CD4-positive, alpha-beta T cell treated with Interferon alpha-2 for 1 hour (primary cell): ENCODE measurements at places on chromosomes 4 and X.

DNA sequence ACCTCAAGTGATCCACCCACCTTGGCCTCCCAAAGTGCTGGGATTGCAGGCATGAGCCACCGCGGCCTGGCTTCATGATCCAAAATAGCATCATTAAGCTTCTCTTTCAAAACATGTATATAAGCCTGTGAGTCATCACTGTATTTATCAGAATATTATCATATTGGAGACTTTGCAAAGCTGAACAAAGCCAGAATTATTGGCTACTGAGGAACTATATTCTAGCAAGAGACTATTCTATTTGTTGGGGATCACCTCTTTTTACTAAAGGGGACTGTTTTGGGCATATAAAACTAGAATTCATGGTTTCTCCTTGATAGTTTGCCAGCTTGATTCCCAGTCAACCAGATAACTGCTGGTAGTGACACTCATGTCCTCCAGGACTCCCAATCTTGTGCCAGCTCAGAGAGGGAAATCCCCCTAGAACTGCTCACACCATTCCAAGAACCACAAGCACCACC, 40.1 kb downstream of the TET2 start:
- no peak for DNase-seq

DNA sequence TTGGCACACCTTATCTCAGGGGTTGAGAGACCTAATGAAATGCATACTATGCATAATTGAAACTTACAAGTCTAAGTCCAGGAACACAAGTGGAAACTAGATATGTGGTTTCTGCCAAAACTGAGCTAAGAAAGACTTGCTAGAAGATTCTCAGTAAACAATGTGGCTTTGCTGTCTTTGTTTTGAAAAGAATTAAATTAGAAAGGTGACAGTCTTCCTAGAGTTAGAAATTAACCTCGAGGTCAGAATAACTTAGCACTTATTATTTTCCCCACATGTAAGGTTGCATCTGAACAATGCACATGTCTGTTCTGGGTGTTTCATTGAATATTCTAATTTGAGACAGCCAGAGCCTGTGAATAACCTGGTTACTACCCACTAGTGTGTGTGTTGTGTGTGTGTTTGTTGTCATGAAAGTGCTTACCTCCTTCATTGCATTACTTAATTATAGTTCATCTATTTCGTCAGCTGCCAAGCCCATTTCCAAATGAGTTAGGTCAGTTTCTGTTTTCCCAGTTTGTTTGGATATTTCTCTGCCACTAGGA, 1.5 kb downstream of the EREG start:
- no peak for DNase-seq

GRCh38 chr4:2243681-2244380, 1.9 kb upstream of the HAUS3 start:
- DNase-seq, result no peak

DNA sequence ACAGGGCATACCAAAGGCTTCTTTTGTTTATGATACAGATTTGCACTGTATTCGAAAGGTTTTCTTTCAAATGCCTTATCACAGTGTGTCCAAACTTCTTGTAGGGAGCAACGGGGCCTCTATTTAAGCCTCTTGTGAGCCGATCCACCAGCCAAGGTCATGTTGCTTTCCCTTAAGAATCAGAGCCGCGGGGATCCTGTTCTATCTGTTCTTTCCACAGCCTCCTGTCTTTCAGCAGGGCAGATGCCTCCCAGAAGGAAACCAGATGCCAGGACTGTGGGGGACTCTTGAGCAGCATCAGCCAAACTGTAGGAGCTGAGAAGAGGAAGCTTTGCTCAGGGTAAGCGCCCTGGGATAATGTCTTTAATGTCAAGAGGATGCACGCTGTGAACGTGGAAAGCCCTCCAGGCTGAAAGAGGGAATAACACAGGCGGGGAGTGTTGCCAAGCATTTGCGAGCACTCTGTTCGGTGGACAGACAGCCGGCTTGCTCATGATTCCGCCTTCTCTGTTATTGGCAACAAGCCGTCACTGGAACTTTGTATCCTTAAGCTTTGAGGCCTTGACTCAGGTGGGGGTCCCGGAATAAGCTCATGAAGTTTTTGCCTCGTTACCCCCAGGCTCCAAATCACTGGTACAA, 279.8 kb upstream of the FRG1 start:
- DNase-seq, result no peak

DNA sequence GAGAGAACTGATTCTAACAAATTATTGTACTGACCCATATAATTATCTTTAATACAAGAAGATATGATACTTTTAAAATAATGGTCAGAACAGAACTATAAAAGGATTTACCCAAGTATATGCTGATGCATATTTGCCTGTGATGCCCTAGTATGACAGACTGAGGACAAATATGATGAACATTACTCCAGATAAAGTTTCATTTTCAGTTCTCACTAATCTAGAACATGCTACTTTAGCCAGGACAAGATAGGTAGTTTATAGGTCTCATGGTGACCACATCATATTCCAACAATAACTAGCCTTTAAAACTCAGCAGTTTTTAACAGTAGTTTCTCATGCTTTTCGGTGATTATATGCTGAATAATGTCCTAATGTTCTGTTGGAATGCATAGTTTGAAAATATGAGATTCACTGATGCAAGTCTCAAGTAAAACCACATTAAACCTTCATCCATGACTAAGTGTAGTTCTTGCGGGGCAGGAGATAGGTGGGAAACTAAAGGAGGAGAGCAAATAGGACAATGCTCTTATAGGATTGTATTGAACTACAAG, 295.2 kb upstream of the AGA start:
- no peak for DNase-seq

GRCh38 chr4:147481577-147482109, 746 bp downstream of the EDNRA start:
- DNase-seq, result no peak

DNA sequence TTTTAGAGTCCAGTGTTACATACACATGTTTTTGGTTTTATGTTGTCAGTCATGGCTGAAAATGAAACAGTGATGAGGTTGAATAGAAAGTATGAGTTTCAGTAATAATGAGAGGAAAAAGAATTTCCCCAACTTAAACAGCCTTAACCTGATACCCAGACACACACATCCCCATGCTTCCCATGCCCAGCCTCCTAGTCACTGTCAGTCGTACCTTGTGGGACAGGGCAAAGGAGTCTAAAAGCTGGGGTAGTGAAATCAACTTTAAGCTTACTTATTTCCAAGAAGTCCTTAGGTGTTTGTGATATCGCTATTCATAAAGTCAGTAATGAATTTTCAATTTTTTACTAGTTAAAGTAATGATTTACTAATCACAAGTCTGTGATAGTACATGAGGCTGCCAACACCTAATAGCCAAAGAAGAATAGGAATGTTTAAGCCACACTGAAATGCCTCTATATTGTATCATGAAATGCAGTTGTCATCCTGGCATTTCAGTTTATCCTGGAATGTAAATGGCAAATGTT, 24.3 kb upstream of the GPR34 start:
- no peak for DNase-seq

GRCh38 chr4:68865188-68865638, 49.4 kb downstream of the UGT2B10 start:
- DNase-seq, result no peak

GRCh38 chr4:54172156-54172555, 56.9 kb upstream of the PDGFRA start:
- DNase-seq, result no peak

DNA sequence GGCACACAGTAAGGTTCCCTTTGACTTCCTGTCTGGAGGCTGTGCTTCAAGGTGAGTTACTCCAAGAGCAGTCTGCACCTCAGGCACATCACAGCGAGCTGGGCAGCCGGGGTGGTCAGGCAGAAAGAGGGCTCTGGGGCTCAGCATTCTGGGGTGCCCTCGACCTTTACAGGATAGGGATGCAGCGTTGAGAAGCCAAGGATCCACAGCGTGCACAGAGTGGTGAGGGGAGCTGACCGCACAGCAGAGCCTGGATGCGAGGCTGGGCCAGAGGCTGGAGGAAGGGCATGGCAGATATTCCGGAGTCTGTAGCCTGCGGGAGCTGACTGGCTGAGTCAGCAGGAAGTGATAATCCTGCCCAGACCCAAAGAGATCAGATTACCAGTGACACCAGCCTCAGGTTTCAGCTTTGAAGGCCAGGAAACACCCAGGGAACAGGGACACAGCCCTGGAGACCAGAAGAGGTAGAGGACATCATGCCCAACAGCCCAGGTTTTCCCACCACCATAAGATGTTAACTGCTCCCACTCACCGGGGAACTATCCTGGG, 38.4 kb upstream of the PDLIM3 start:
- no peak for DNase-seq

DNA sequence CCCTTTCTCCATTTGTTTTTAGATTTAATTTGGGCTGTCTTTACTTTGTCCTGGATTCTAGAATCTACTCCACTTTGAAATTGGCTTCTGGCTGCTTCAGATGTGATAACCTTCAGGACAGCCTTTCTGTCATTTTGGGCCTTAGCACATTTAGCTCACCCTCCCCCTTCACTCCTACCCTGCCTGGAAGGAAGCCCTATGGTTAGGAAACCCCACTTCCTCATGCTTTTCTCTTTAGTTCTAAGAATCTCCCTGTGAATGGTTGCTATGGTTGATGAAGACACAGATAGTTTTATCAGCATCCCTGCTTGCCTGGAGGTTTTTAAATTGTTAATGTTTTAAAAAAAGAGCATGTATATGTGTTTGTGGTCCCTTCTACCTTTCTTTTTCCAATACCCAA, 100.7 kb upstream of the PTPN13 start:
- no peak for DNase-seq

DNA sequence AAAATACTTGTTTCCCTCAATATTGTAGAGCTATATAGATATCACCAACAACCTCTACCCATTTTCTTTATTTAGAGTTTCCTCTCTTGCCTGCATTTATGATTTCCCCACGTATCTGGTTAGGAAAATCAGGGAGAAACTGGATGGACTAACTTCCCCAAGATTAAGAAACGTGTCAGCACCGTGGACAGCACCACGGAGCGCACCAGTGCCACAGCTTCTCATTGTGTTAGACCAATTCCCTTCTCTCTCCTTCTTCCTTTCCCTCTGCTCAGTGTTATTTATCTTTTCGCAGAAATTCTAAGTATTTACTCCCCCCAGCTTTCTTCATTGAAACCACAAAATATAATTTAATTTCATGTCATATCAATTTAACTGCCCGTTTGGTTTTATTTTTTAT, 568.6 kb upstream of the BOD1L1 start:
- DNase-seq, result no peak

DNA sequence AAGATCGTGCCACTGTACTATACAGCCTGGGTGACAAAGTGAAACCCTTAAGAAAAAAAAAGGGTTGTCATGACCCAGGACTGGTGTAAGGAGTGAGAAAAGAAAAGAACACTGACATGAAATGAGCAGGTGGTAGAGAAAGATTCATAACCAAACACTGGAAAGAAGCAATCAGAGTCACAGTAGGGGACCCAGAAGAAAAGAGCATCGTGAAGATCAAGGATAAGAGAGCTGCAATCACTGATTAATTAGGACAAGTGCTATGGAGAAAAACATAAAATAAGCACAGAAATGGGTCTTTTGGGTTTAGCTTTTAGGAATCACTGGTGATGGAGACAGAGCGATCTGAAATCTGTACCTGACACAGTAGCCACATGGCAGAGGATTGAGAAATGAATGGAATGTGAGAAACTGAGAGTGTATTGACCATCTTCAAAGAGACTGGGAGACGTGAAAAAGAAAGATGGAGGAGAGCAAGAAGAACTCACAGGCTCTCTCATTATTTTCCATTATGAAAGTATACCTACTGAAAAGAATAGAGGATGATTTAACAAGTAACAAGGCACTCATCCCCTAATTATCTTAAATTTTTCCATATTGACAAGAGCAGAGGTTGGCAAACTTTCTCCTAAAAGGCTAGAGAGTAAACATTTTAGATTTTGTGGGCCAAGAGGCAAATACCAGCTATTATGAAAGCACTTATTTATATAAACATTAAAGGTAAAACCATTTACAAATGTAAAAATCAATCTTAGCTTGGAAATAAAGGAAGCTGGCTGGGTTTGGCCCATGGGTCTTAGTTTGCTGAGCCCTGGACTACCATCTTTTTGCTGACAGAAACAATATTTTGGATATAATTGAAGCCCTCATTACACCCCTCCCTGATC, 7.3 kb downstream of the TMEM154 start:
- DNase-seq, result no peak

GRCh38 chr4:78642934-78643333, 91.4 kb downstream of the ANXA3 start:
- no peak for DNase-seq
